ENCODE measurements at places on chromosomes 4 and X. TPM values are rescaled to one million over a fixed set of nuclear protein-coding genes. Genes with fewer than 3 reads are reported as not detected.
A peak's percentile ranks its signal among the peaks of the same experiment; 100 is the strongest.

The HSFX3 gene
- 0.77 TPM for polyA plus RNA-seq

DNA sequence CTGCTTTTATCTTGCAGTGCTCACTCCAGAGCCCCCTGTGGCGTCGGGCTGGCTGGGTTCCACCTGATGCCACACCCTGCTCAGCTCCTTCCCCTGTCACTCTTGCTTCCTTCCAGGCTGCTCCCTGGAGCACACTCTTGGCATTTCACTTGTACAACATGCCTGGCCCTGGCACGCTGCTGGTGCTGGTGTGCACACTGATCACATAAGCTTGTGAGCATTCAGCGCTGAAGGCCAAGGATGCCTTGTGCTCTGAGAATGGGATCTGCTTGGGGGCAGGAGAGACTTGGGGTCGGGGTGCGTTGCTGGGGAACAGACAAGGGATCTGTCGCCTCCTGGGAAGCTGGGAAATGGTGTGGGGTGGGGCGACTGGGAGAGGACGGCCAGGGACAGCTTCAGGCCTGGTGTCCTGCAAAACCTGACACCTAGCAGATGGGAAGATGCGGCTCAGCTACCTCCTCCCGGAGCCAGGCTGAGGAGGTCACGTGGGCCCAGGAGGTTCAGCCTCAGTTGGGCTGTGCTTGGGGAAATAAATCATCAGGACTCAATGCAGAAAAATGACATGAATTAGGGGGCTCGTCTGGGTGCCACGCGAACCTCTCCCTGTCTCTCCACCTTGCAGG lies 108.5 kb downstream of the PHKA2 start:
- DNase-seq: no peak

GRCh38 chr4:105014635-105015034 lies 132.0 kb upstream of the TET2 start:
- no peak for DNase-seq

GRCh38 chr4:8255698-8256441 lies 13.7 kb upstream of the HTRA3 start:
- DNase-seq: peak; percentile 71

DNA sequence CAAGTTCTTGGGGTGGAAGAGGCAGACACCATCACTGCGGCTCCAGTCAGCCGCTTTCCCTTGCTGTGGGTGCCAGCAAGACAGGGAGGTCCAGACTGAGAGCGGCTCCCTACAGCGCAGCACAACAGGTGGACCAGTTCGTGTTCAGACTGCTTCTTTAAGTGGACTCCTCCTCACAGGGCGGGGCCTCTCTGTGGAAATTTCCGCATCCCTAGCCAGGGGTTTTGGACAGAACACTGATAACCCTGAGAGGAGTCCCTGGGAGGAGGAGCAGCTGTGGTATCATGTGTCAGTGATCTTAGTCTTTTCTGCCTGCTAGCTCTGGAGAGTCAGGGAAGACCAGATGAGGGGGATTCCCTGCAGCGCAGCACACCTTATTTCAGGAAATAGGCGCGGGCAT lies 48.5 kb downstream of the MAGEC2 start:
- DNase-seq: no peak

GRCh38 chr4:151105454-151106032 lies 6.1 kb downstream of the RPS3A start:
- DNase-seq: no peak

GRCh38 chrX:43559644-43560043 lies 96.5 kb upstream of the MAOA start:
- no peak for DNase-seq

GRCh38 chr4:181966104-181966551 lies 277.1 kb upstream of the TENM3 start:
- DNase-seq: no peak

DNA sequence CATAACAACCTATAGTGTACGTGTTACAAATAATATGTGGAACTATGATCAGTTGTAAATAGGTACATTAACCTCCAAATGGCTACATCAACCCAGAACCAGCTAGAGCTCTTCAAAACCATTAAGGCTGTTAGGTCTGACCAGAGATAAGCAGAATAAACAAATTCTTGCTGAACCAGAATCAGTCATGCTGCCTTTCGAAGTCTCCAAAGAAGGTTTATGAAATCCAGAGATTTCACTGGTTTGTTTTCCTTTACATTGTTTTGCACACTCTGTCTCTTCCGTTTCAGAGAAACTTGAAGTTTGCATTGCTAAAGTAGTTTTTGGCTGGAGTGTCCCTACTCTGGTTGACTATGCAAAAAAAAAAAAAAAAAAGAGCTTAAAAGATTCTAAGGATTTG lies 177.3 kb upstream of the SLIT2 start:
- DNase-seq: no peak

GRCh38 chr4:139603576-139604410 lies 47.8 kb upstream of the SETD7 start:
- DNase-seq: peak; percentile 56

GRCh38 chr4:143381189-143382118 lies 44.8 kb downstream of the GAB1 start:
- peak; percentile 92 for DNase-seq

- DNase-seq: no peak
These were observed 100.8 kb upstream of the MAML3 start for GRCh38 chr4:140254651-140255299.

GRCh38 chrX:100673397-100673953 lies 29.5 kb downstream of the SRPX2 start:
- no peak for DNase-seq

DNA sequence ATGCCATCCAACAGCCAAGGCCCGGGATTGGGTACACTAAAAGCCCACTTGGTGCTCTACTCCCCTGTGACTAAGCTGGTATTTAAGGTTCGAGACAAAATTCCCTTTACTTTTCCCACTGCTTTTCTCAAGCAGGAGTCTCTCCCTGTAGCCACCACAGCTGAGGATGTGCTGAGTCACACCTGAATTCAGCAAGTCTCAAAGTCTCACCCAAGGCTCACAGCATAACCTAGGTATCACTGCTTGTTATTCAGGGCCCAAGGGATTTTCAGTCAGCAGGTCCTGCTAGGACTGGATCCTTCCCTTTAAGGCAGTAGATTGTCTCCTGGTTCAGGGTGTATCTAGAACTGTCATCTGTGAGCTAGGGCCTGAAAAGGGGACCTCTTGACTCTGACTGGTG lies 39.2 kb downstream of the FMR1NB start:
- no peak for DNase-seq
